ENCODE measurements at places on chromosomes 5 and 9. TPM values are rescaled to one million over a fixed set of nuclear protein-coding genes. Genes with fewer than 3 reads are reported as not detected.

- DNase-seq = no peak
These were observed 80.1 kb downstream of the EFNA5 start for GRCh38 chr5:107590686-107591085.

DNA sequence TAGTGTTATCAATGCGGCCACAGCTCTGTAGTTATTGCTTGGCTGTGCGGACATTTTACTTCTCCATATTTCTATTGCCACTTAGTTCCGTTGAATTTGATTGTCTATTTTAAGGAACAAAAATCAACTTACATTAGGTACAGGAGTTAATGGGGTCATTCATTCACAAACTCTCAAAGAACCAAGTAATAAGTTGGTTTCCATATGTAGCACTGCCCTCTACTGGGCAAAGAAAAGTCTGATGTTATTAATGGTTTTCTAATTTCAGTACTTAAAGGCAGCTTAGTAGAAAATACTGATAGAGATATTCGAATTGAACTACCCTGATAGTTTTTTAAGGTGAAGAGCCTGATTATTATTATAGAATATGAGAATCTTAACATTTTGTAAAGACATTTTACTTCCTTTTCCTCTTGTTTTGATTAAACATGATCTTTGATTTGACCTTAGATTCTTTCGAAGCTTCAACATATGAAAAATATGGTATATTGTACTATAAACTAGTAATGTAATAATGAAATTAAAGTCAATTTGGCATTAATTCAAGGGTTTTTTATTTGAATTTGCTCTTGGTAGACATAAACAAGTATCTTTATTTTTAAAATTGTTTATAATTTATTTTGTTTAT lies 119.5 kb upstream of the CTNND2 start:
- peak; percentile 29 for DNase-seq

GRCh38 chr5:103827976-103828375 lies 265.4 kb upstream of the NUDT12 start:
- no peak for DNase-seq

GRCh38 chr9:133006731-133007352 lies 24.0 kb upstream of the GTF3C5 start:
- DNase-seq = no peak

GRCh38 chr5:27906481-27906880 lies 868.1 kb upstream of the CDH9 start:
- no peak for DNase-seq

DNA sequence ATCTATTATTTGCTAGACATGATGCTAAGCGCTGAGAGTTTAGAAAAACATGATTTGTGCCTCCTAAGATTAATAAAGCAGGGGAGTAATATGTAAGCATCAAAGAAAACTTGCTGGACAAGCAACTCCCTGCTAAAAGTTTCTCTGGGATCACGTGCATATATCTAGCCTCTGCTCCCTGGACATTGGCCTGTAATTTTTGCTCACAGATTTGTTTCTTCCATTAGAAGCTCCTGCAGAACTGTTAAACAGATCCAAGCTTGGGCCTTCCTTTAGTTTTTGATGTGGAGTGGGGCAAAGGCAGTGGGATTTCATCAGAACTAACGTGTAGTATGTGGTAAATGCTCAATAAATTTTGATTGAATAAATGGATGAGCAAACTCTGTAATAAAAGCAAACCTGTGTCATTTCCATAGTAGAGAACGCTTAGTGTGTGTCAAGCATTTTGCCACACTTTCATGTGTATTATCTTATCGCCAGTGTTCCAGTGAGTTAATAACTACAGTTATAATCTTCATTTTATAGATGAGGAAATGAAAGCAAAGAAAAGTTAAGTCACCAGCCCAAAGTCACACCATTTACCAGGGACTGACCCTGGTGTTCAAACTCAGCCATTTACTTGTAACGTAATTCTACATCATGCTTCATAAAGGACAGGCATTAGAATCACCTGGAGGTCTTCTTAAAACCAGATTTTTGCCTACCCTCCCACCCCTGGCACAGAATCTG lies 100.3 kb downstream of the PCSK5 start:
- DNase-seq = no peak

DNA sequence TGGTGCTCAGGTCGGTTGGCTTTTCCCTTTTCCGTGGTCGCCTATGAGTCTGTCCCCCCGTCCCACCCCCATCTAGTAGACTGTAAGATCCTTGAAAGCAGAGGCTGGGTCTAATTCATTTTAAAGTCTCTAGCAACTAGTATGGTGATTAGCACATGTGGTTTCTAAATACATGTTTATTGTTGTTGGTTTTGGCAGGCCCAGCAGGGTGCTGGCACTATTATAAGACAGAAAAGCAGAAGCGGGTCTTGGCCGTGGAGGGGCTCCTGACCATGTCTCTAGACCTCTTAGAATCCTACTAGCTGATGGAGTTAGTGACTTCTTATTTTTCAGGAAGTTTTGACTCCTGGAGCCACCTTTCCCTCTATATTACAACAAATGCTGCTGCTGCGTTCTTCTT lies 61.5 kb upstream of the TNFSF8 start:
- no peak for DNase-seq

DNA sequence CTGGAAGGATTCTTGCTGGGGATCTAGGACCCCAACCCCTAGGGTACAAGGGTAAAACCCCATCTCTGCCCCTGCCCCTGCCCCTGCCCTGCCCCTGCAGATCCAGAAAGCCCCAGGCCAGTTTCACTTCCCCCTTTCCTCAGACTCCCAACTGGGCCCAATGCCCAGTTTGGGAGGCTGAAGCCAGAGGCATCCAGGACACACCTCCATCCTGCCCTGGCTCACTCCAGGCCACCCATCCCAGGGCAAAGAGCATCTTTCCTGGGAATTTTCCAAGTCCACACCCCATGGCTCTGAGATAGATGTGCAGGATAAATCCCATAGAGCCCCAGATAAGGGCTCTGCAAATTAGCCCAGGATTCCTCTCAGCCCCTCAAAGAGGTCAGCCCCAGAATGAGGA lies 17.4 kb downstream of the CNTFR start:
- no peak for DNase-seq

GRCh38 chr9:121781145-121781548 lies 129.7 kb downstream of the DAB2IP start:
- DNase-seq = no peak

DNA sequence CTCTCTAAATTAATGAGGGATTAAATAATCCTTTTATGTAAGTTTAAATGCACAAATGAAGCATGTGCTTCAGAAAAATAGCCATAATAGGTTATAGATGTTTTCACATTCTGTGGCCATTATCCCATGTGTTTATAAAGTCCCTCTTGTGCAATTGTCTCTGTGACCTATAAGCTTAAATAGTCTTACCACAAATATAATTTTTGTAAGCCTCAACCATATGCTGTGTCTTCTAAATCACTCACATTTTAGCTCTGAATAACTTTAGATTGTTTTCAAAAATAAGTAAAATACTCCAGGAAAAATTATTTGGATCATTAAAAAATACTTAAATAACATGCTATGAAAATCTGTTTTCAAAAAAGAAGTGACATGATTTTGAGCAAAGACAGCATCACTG lies 1894.7 kb downstream of the MAT2B start:
- DNase-seq = peak; percentile 72

GRCh38 chr5:122413722-122414121 lies 101.7 kb downstream of the SNCAIP start:
- no peak for DNase-seq

- no peak for DNase-seq
These were observed 139.6 kb downstream of the SPATA31D1 start for GRCh38 chr9:82128011-82128696.

- DNase-seq = no peak
These were observed 8.8 kb downstream of the VDAC1 start for GRCh38 chr5:133995883-133996563.

DNA sequence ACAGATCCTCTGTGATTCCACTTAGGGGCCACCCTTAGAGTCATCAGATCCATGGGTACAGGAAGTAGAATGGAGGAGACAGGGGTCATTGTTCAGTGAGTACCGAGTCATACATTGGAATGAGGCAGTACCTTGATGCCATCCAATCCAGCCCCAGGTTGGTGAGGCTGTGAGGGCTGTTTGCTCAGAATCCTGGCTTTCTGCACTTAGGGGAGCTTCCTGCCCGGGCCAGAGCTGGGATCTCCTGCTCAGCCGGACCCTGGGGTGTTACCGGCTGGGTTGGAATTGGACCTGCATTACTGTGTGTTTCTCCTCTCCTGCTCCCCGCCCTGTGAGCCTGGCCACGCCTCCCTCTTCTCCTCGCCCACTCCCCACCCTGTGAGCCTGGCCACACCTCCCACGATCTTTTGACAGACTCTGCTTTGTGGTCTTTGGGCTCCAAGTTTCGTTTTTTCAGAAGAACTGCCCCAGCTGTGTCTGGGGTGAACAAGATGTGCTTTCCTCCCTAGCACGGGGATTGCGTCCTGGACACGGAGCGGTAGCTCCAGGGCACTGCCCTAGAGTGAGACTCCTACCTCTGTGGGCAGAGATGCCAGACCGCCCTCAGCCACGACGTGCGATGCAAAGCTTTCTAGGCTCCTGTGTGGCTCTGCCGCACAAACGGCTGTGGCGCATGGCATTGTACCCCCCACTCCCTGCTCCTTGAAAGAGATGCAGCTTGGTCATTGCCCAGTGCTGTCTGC lies 15.4 kb downstream of the TRAF2 start:
- DNase-seq = peak; percentile 64

DNA sequence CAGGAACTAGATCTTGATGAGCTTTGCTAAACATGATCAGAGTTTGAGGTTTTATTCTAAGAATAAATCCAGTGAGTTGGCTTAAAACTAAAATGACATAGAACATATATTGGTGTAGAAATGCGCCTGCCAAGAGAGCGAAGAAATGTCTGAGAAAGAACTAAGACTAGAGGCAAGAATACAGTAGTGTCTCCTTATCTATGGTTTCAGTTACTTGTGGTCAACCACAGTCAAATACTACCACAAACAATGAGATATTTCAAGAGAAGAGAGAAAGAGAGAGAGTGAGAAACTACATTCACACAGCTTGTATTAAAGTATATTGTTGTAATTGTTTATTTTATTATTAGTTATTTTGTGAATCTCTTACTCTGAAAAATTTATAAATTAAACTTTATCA lies 254.4 kb upstream of the CDH10 start:
- no peak for DNase-seq

- DNase-seq = peak; percentile 75
These were observed 69.1 kb downstream of the PPARGC1B start for GRCh38 chr5:149799119-149799623.

The OR2K2 gene
- not detected for polyA plus RNA-seq

The INSL4 gene
- not detected for polyA plus RNA-seq

The ELL2 gene
- polyA plus RNA-seq = 78.7 TPM

The PCDHA9 gene
- 0.03 TPM for polyA plus RNA-seq

The APBA1 gene
- 5.0 TPM for polyA plus RNA-seq

The HRCT1 gene
- polyA plus RNA-seq = 3.3 TPM

The PFDN1 gene
- polyA plus RNA-seq = 125 TPM

Data from fibroblast of lung (primary cell).